Stomach (tissue), 19 donors: ENCODE measurements at places on chromosomes 7 and 10.

DNA sequence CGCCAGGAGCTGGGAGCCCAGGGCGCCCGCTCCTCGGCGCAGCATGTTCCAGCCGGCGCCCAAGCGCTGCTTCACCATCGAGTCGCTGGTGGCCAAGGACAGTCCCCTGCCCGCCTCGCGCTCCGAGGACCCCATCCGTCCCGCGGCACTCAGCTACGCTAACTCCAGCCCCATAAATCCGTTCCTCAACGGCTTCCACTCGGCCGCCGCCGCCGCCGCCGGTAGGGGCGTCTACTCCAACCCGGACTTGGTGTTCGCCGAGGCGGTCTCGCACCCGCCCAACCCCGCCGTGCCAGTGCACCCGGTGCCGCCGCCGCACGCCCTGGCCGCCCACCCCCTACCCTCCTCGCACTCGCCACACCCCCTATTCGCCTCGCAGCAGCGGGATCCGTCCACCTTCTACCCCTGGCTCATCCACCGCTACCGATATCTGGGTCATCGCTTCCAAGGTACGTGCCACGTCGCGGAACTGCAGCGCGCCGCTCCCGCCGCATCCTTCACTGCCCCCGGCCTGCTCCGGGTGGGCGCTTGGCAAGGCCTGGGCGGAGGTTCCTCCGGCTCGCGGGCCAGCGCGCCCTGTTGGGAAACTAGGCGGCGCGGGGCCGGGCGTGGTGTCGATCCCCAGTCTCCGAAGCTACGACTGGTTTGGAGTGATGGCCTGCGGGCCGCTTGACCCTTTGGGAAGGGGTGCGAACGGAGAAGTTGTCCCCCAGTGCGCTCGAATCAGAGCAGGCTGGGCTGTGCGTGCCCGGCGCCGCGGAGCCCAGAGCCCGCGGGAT lies 868 bp downstream of the EMX2 start:
- DNase-seq: no peak

DNA sequence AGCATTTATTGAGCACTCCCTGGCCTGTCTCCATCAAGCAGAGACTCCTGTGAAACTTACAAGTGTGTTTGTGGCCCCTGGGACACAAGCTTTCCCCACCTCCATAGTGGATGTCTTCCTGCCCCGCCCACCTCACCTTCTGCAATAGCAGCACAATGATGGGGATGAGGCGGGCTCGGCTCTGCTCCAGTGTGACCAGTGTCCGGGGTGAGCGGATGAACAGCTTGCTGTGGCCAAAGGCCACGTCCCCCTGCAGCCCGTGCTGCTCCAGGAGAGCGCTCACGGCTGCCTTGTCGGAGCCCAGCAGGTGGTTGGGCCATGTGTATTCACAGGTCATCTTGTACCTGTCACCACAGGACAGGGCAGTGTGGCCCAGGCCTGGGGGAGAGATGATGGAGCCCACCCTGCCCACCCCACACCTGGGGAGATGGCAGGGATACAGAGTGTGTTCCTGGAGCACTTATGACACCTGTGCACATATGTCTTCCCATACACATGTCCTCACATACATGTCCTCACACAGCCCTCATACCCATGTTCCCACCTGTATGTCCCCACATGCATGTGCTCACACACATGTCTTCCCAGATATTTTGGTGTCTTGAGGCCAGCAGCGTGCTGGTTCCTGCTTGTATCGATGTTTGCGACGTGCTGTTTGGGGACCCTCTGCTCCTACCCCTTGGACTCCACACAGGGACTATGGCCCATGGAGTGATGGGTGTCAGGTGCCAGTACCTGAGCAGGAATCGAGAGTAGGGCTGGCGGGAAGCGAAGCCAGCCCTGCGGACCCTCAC lies 12.7 kb downstream of the MYO1G start:
- DNase-seq: peak; percentile 3

- no peak for DNase-seq
Observed at GRCh38 chr10:124678557-124679240, 65.5 kb downstream of the FAM53B start.

DNA sequence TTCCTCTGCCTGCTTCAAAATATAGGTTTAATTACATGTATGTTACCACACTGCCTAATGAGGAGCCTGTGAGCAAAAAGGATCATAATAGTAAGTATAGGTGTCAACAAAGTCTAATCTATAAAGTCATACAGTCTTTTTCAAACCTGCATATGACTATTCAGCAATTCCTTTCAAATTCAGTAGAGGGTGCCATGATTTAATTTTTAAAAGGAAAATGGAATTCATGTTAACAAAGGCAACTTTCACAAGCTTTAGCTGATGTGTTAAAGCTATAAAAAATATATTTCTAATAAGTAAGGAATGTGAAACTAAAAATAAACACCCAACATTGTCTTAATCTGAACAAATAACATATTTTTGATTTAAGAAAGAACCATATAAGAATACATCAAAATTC lies 52.1 kb downstream of the MPP7 start:
- no peak for DNase-seq

DNA sequence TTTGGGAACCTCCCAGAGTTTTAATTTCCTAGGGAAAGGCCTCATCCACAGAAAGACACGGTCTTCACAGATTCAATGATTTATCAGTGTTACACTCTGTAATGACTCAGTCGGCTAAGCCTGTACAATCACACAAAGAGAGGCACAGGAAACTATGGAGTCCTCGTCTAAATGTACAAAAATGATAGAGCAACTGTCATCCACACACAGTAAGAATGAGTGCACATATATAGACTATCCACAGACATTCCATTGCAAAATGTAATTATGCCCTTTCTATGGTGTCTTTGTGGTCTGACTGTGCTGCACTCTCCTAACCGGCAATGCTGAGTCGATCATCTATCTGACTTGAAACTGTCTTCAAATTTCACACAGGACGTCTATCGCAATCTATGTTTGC lies 3.5 kb upstream of the NAMPT start:
- DNase-seq: no peak

- peak; percentile 36 for DNase-seq
Observed at GRCh38 chr7:105017657-105018365, 3.8 kb downstream of the KMT2E start.

GRCh38 chr7:24727154-24728120 lies 29.8 kb downstream of the GSDME start:
- DNase-seq: no peak

GRCh38 chr7:29005829-29006228 lies 47.7 kb upstream of the TRIL start:
- DNase-seq: no peak

GRCh38 chr10:105990529-105990928 lies 1174.0 kb downstream of the SORCS1 start:
- DNase-seq: no peak

- no peak for DNase-seq
Observed at GRCh38 chr7:45256309-45256708, 98.7 kb downstream of the RAMP3 start.

DNA sequence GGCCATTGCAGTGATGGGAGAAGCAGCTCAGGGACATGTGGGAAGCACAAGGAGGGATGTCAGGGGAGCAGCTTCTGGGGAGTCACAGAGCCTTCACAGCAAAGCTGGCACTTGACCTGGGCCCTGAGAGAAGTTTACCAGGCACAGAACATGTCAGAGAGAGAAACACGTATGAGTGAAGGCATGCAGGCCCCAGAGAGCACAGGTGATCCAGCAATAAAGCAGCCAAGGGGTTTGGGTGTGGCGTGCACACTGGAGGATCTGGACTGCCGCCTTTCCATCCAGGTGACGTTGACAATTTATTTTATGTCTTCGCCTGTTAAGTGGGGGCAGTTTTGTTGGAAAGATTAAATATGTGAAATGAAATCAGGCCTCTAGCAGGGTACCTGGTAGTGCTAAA lies 252.6 kb upstream of the COBL start:
- DNase-seq: no peak

DNA sequence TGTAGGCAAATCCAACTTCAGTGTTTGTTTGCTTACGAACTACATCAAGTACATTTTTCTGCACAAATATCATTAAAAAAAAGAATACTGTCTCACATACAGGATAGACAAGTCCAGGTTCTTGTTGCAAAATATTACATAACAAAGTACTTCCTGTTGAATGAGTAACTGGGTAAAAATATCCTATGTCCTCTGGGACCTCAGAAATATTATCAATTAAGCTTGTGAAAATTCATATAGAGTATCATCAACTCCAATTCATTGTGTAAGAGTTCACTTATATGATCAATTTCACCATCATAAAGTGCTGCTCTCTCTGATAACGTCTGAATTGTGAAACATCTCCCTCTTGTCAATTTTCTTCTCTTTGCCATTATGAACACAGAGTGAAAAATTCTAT lies 22.6 kb downstream of the HERC4 start:
- DNase-seq: no peak

DNA sequence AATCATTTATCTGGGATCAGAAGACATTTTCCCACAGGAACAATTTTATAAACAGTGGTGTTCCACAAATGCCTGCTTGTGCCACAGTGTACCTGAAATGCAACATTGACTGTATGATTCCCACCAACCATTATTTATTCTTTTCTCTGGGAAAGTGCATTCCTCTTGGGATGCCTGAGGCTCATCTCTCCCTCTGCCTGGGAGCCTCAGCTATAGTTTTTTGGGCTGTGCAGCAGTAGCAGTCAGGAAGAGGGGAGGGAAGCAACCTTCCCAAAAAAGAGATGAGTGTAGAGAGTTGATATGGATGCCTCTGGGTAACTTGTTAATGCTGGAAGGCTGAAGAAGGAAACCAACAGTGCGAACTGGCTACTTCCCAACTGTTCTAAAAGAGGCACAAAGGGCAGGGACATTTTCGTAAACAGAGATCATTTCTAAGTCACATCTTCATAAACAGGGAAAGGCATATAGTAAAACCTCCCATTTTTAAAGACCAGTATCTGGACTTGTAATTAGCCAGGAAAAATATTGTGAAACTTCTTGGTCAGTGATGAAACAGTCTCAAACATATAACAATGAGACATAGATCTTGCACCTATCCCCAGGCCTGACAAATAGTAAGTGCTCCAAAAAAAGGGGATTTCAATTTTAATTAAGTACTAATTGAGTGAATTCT lies 1.4 kb upstream of the CALD1 start:
- DNase-seq: no peak

GRCh38 chr10:9878383-9878782 lies 1139.3 kb upstream of the CELF2 start:
- no peak for DNase-seq

- no peak for DNase-seq
Observed at GRCh38 chr7:157978766-157979165, 608.9 kb downstream of the PTPRN2 start.

DNA sequence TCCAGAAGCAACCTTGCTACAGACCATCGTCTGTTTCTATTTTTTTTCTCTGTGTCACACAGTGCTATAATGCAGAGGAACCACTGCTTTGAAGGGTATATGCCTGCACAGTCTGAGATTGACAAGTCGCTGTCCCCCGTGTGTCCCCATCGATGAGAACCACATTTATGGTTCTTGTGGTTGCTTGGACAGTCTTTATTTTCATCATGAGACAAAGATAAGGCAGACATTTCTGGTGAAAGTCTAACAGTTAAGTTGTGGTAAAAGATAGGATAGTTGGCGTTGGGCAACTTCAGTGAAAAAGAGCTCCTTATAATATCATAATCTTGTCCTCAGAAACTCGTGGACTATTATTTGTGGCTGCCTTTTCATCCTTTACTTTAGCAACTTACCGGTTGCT lies 6.3 kb upstream of the AKR1E2 start:
- DNase-seq: no peak

GRCh38 chr7:114085313-114085591 lies 166.4 kb upstream of the PPP1R3A start:
- DNase-seq: no peak

DNA sequence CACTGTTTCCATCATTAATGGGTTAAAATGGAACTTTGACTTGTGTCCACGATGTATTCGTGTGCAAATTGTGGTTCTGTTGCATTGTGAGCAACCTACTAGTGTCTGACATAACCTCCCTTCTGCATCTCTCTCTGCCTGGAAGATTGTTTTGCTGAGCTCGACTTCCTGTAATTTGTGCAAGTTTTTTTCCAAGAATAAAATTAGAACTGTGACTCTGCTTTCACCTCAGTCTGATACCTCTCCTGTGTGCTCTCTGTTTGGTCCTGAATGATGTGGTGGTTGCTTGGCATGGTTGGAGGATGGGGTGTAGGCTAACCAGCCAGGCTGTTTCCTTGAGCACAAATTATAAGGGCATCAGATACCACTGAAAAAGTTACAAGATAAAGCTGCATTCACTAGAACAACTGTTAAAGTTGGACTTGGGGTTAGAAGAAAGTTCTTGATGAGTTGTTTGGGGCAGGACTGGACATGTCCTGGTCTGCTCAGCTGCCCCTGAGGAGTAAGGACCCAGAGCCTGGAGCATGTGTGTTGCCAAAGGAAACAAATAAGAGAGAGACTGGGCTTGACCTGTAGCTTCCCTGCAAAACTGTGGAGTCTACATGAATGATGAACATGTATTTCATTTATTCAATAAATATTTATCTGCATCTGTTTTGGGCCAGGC lies 1.9 kb upstream of the VOPP1 start:
- no peak for DNase-seq

GRCh38 chr10:11527691-11528255 lies 83.7 kb downstream of the USP6NL start:
- DNase-seq: no peak

GRCh38 chr10:89553064-89553734 lies 17.8 kb upstream of the SLC16A12 start:
- DNase-seq: no peak

DNA sequence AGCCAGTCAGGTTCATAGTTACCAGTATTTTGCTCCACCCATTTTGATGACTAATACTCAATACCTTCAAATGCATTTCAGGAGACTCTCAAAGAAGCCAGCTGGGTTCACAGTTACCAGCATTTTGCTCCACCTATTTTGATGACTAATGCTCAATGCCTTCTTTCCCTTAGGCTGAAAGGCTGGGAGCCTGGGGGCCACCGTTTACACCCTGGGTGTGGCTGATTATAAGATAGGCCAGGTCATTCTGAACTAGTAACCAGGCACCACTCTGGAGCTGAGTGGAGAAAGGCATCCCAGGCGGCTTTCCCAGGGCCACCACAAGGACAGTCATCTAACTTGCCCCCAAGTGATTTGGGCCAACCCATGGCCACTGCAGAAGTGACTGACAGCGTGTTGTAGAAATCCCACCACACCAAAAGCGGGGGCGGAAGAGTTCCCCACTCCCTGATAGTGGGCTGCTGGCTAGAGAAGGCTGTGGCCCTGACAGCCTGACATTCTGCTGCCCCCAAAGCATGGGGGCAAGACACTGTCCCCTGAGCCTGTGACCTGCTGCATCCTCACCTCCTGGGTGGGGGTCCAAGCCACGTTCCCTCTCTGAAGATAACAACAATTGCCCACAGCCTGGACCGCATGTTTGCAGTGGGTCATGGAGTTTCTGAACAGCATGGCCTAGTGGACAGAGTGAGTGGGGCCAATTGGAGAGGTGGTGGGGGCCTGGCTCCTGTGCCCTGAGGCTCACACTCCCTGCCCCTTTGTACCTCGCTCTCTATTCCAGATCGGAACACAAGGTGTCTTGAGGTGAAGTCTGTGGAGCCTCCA lies 23.0 kb upstream of the ZNF488 start:
- peak; percentile 90 for DNase-seq

DNA sequence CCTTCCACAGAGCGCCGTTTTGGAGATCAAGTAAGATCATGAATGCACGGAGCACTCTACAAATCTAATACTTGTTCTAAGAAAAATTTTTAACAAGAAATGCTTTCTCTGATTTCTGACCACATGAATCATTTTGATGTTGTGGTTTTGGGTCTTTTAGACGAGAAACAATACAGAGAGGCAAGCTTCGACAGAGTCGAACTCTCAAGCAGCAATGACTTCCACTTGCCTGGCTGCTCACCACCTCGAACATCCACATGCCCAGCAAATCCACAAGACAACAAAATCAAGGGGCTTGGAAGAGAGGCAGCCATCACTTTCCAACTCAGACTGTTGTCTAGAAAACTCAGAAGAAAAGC lies 69.4 kb upstream of the GSDME start:
- DNase-seq: no peak

GRCh38 chr10:132539894-132540293 lies 2.3 kb downstream of the INPP5A start:
- no peak for DNase-seq
